Upper lobe of left lung (tissue), 6 donors: ENCODE measurements at places on chromosomes 1 and 21.

DNA sequence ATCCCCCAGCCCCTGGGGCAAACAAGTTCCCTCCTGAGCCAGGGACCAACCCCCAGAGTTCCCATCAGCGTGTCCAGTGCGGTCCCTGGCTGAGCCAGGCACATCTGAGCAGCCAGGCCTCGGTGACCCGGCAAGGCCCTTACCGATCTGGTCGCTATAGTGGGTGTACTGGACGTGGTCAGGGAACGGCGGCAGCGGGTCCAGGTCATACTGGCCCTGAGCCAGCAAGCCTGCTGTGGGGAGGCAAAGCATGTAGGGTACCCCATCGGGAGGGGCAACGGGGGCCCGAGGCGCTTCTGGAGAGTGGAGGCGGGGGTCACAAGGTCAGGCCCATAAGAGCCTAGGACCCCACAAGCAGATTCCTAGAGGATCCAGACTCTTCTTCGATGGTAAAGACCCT, 3.5 kb downstream of the MFAP2 start:
- DNase-seq, result no peak

- DNase-seq, result no peak
These were observed 6.2 kb downstream of the E2F2 start for GRCh38 chr1:23524716-23525401.

DNA sequence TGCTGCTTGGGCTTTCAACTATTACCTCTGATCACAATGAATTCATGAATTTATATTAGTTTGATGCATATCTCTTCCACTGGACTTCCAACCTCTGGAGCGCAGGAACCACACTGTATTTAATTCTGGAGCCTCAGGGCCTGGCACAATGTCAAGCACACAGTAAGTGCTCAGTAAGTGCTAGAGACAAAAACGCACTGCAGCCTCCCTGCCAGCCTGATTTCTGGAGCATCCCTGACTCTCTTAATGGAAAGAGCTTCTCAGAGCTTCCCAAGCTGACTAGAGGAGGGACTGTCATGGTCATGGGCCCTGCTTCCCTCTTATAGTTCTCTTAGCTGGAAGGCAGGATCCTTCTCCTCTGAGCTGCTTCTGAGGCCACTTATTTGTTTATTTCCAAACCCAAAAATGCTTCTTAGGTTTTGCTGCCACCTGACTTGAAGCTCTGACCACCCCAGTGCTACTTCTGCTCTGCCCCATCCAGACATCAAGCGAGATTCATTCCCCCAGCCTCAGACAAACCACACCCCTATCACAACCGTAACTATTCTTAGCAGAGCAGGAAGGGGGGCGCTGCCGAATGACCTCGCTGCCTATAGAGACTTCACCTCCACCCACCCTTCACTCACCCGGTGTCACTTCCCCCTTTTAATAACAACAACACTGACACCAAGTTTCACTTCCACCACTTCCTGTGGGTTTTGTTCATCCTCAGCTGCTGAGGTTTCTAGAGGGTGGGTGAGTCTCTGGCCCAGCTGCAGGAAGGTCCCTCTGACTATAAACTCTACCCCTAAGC, 33.6 kb downstream of the NUAK2 start:
- DNase-seq, result no peak

GRCh38 chr1:88466899-88467580, 217.0 kb upstream of the PKN2 start:
- no peak for DNase-seq

DNA sequence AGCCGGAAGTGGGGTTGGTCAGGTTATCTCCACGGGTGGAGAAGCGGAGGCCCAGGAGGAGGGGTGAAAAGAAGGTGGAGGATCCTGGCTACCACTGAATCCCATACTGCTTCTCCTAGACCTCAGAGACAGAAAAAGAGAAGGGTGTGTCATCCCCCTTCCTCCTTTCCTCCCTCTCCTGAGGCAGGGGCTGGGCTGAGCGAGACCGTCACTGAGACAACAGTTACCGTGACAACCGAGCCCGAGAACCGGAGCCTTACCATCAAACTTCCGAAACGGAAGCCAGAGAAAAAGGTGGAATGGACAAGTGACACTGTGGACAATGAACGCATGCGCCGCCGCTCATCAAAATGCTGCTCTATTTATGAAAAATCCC, 42.1 kb upstream of the NBPF3 start:
- no peak for DNase-seq

GRCh38 chr1:156359973-156360372, 9.0 kb upstream of the RHBG start:
- DNase-seq, result no peak

DNA sequence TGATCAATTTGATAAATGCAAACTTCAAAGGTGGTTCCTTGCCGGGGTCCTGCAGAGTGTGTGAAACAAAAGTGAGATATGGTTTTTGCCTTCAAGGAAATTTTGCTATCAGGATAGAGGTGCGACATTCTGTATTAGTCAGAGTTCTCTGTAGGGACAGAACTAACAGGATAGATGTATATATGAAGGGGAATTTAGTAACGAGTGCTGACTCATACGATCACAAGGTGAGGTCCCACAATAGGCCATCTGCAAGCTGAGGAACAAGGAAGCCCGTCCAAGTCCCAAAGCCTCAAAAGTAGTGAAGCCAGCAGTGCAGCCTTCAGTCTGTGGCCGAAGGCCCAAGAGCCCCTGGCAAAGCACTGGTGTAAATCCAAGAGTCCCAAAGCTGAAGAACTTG, 157.0 kb downstream of the RYR2 start:
- DNase-seq, result no peak

- DNase-seq, result no peak
These were observed 28.7 kb upstream of the PWP2 start for GRCh38 chr21:44078411-44078981.

DNA sequence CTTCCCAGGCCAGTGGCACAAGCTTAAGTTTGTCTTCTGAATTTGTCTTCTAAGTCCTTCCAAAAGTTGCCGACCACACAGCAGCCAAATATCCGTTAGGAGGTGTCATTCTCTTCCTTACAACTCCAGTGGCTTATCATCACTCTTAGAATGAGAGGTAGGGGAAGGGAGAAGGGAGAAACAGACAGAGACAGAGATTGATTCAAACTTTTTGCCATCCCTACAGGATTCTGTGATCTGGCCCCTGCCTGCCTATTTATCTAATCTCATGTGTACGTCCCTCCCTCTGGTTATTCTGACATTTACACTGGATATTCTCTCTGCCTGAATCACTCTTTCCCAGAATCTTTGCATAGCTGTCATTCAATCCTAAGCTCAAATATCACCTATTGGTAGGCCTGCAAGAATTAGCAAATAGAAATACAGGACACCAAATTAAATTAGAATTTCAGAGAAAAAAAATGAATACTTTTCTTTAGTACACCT, 488 bp upstream of the GNL2 start:
- no peak for DNase-seq

DNA sequence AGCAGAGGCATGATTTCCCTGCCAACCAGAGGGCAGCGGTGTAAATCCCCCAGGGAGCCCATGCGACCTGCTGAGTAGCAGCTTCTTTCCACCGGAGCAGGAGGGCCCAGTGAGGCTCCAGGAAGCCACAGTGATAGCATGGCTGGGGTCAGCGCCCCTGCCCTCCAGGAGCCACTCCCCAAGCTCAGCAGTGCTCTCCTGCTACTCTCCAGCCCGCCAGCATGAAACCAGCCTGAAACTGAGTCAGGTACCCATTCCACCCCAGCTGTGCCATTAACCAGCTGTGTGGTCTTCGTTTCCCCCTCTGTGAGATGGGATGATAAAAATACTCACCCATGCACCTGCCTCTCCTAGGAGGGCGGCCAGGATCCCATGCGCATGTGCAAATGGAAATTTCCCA, 123.8 kb upstream of the TMEM51 start:
- no peak for DNase-seq

GRCh38 chr1:25616095-25616986, at the start of gene MAN1C1:
MAN1C1 (plus strand) TSS chr1:25616791; CDS start chr1:25617798, 1,007 bp downstream.
- DNase-seq, result peak; percentile 97

DNA sequence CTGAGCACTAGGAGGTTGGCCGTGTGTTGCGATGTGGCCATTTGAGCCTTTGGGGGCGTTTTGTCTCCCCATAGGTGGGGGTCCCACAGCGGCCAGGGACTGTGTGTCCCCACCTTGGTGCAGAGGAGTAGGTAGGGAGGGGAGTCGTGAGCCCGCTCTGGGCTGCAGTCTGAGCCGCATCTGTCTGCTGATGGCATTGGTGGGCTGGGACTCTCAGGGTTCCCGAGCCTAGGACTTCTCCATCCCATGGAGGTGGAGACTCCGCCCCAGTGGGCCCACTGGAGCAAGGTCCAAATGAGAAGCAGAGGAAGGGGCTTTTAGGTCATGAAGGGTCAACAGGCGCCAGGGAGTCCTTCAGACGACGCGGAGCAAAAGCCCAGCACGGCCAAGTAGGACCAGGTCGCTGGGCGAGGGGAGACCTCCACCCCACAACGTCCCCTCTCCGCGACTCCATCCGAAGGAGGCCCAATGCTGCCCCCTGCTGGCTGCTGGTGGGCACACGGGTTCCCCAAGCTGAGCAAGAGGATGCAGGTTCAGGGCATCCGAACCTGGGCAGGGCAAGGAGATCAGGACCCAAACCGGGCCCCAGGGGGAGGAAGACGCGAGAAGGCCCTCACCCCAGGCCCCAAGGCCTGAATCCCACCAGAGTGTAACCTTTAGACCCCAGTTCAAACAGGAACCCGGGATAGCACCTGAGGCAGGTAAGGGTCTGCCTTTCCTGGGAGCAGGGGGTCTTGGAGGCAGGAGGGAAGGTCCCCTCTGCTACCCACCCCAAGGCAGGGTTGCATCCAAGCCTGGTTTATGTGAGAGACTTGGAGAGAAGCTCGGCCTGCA, 14.9 kb downstream of the TTC34 start:
- peak; percentile 22 for DNase-seq

- DNase-seq, result no peak
These were observed 135.6 kb upstream of the KAZN start for GRCh38 chr1:14462851-14463250.

GRCh38 chr1:178664278-178664677, 60.8 kb upstream of the RALGPS2 start:
- DNase-seq, result no peak

DNA sequence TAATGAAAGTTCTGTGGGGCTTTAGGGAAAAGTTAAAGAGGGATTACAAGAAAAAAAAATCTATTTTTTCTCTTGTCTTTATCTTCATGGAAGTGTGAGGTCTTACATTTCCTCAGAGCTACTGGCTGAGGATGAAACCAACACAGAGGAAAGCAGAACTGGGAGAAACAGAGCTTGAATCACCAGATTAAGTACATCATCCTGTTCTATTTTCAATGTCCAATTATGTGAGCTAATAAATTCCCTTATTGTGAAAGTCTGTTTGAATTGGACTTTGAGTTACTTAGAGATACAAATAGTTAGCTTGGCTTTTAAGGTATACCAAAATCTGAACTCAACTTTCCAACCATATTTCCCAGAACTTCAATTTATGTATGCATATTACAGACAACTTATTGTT, 69.2 kb downstream of the LPGAT1 start:
- DNase-seq, result no peak

DNA sequence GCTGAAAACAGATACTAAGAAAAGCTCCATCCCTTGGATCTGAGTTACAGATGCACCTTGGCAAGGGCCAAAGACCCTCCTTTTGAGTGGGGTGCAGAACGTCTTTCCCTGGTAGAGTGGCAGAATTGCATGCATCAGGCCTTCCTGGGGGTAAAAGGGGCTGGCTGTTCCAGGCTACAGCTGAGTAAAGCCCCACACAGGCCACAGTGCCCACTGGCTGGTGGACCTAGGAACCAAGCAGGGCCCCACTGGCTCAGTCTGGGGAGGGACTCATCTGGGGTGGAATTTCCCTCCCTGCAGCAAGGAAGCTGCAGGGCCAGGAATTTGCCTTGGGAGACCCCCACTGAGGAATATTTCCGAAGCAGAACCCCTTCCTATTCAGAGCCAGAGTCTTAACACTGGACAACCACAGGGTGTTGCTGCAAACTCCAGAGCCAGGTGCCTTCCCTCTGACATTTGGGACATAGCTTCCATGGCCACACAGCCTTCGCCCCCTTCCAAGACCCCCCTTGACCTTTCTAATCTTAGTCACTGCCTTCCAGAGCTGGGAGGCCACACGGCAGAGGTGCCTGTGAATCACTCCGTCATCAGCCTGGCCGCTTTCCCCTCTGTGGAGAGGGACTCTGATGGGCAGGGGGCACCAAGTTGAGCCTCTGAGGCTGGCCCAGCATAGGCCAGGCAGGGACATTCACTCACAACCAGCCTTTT, 52.5 kb downstream of the LACTBL1 start:
- DNase-seq, result no peak

- no peak for DNase-seq
These were observed 41.3 kb upstream of the GNG12 start for GRCh38 chr1:67874501-67875111.

DNA sequence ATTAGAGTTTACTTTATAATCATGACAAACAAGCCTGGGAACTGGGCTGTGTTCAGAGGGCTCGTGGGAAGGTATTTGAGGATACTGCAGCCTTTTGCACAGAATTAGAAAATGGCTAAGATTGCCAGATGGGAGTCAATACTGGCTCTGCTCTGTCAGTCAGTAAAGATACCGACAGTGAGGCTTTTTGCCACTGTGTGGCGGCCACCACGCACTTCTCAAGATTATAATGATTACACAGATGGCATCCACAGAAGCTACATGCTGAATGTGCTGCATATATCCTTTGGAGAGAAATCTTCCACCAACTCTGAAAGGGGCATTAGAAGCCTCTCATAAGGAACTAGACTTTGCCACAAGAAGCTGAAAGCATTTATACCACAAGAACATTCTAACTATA, 213.4 kb upstream of the PTBP2 start:
- no peak for DNase-seq

DNA sequence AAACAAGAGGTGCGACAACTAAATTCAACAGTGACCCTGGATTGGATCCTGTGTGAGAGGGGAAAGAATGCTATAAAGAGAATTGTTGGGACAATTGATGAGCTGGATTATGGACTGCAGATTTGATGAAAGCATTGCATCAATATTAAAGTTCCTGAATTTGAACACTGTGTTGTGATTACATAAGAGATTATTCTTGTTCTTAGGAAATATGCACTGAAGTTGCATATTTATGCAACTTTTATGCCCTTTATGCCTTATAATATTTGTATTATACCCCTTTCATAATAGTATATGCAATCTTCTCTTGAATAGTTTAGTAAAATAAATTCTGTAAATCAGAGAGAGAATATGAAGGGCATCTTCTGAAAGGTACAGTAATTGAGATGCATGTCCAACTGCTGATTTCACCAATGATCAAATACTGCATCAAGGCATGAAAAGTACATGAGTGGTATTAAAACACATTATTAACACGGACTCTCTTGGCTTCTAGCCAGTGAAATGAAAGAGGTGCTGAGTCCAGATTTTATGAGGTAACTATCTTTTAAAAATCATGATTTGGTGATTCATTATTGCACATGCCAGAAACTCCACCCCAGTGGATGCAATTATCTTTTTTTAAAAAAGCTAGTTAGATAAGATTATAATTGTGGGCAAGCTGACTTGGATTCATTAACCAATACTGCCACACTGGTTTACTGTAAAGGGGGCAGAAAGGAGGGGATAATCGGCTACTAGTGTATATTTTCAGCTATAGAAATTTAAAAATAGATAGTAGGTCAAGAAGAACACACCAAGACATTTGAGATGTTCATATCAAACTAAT, 19.9 kb upstream of the LPAR3 start:
- no peak for DNase-seq

- DNase-seq, result no peak
These were observed 54.8 kb downstream of the NPHP4 start for GRCh38 chr1:5937373-5937857.

- peak; percentile 82 for DNase-seq
These were observed 2.0 kb upstream of the EFNA4 start for GRCh38 chr1:155061381-155062150.

- no peak for DNase-seq
These were observed 2.6 kb upstream of the C1orf141 start for GRCh38 chr1:67137307-67137753.
